Caudate nucleus (tissue), 63 donors: ENCODE measurements at places on chromosomes 6 and 20.

- DNase-seq = no peak
These were observed 920.3 kb downstream of the EYS start for GRCh38 chr6:64786736-64787135.

DNA sequence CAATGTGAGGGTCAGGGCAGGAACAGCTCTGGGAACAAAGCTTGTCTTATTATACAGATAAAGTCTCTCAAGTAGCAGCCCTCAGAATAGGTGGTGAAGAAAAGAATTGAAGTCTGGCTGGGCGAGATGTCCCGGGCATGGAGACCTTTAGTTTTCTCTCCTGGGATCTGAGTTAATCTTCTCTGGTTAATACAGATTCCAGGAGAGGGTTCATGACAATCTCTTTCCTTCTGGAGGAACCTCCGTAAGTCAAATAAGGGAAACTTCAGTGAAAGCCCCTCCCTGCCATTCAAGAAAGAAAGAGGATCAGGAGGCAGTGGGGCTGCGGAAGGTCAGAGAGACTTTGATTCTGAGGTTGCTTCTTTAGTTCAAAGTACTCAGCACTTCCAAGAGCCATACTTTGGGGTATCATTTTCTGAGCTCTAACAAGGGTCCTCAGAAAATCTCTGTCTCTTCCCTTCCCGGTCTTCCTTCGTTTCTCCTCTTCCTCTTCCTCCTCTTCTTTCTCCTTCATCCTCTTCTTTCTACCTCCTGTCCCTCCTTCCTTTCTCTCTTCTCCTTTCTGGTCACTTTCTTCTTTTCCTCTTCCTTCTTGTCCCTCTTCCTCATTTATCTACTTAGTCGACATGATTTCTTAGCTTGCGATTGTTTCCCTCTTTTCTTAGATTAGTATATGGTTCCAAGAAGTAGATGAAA lies 4.6 kb upstream of the ZNF184 start:
- DNase-seq = no peak

- DNase-seq = no peak
These were observed 49.3 kb upstream of the FAM83C start for GRCh38 chr20:35341366-35342028.

DNA sequence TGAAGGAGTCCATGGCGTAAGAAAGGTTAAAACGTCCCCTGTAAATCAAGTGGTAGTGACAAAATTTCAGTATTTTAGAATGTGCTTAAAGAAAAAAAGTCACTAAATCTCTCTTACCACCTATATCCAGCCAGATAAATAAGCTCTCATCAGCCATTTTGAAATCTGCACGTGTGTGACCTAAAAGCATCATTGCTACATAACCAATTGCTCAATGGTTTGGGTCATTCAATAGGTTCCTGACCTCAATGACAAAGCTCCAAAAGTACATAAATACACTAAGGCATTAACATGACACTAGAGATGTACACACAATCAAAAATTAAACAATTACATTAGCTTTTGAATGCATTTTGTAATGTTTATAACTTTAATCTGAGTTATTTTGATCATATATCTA lies 272.4 kb downstream of the GMDS start:
- no peak for DNase-seq
